Thoracic aorta (tissue), 2 donors: ENCODE measurements at places on chromosomes 6 and 20. TPM values are rescaled to one million over a fixed set of nuclear protein-coding genes. Genes with fewer than 3 reads are reported as not detected.

TRIM10 gene
- not detected for total RNA-seq

GRCh38 chr6:111730864-111731263 is 125.2 kb upstream of the TRAF3IP2 start:
- H3K4me3 ChIP-seq: no peak overlapping the region
- H3K4me1 ChIP-seq: no peaks in the 10 kb centered on the region
- H3K36me3 ChIP-seq: no peaks in the 10 kb centered on the region

GRCh38 chr6:159608961-159609651 is 83.9 kb downstream of the SOD2 start:
- H3K4me1 ChIP-seq: no peaks in the 10 kb centered on the region
- DNase-seq: no peak
- H3K27me3 ChIP-seq: no peaks in the 10 kb centered on the region
- no peak overlapping the region for H3K4me3 ChIP-seq
- H3K27ac ChIP-seq: no peak overlapping the region
- H3K36me3 ChIP-seq: no peaks in the 10 kb centered on the region

PHIP gene
- 25.0 TPM for total RNA-seq

DNA sequence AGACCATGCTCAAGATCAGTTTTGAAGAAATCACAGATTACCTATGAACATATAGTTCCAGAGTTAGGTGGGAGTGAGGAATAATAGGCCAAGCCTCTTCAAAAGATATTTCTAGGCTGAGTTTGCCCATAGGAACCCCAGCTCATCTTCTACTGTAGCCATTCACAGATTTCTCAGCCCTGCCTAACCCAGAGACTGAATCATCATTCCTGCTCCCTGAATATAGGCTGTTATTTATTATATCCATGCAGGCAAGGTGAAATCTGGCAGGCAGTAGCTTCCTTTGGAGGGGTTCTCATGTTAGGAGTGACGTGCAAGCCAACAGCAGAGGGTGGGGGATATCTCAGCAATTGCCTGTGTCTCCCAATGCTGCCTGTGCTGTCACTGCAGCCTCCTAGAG is 25.6 kb upstream of the ADGRF4 start:
- H3K4me1 ChIP-seq: no peaks in the 10 kb centered on the region
- DNase-seq: no peak

ZNF165 gene
- not detected for total RNA-seq

DNA sequence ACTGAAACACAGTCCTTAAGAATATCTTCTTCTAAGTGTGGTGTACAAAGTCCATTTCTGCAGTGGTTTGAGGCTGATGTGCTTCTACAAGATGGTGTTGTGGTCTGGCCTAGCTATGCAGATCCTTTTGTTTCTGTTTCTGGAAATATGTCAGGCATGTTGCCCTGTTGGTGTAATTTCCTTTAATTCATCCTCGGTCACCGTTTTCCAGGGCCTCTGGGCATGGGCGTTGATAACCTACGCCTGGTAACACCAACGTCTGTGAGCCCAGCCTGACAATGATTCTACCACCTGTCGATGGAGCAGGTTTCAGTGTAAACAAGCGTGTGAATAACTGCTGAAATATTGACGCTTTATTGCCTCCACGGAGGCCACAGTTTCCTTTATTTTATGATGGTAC is 33.3 kb upstream of the AFDN start:
- no peak overlapping the region for H3K27ac ChIP-seq
- DNase-seq: no peak
- H3K36me3 ChIP-seq: no peaks in the 10 kb centered on the region
- no peak overlapping the region for H3K4me3 ChIP-seq
- H3K27me3 ChIP-seq: no peaks in the 10 kb centered on the region
- H3K4me1 ChIP-seq: peaks cover 3% of the 10 kb centered on the region

LAMA5 gene
- total RNA-seq: 289 TPM

DNA sequence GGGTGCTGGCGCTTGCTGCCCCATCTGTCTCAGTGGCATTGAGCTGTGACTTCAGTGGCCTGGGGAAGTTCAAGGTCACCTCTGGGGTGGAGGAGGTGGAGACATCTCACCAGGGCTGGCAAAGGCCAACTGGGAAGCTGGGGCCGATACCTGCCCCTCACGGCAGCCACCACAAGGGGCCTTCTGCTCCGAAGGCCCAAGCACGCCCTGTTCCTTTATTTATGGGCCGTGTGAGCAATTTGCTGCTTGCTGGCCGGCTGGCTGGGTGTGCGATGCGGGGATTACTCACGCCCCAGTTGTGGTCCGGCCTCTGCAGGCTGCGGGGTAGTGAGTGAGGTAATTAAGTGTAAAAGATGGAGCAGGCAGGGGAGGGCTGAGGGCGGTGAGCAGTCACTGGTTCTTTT is 13.2 kb upstream of the SCRT2 start:
- H3K27ac ChIP-seq: no peak overlapping the region
- H3K4me1 ChIP-seq: no peaks in the 10 kb centered on the region
- no peak for DNase-seq
- H3K36me3 ChIP-seq: no peaks in the 10 kb centered on the region
- no peaks in the 10 kb centered on the region for H3K27me3 ChIP-seq

GRCh38 chr20:2023151-2023550 is 29.3 kb upstream of the PDYN start:
- H3K27me3 ChIP-seq: no peaks in the 10 kb centered on the region
- no peak overlapping the region for H3K27ac ChIP-seq
- H3K4me3 ChIP-seq: no peak overlapping the region
- no peaks in the 10 kb centered on the region for H3K4me1 ChIP-seq

GRCh38 chr6:89501222-89501621 is 68.3 kb downstream of the ANKRD6 start:
- H3K36me3 ChIP-seq: no peaks in the 10 kb centered on the region
- no peak overlapping the region for H3K27ac ChIP-seq
- no peak overlapping the region for H3K4me3 ChIP-seq
- DNase-seq: no peak
- peaks cover 26% of the 10 kb centered on the region for H3K4me1 ChIP-seq
